ENCODE measurements at places on chromosomes 7 and 10. TPM values are rescaled to one million over a fixed set of nuclear protein-coding genes. Genes with fewer than 3 reads are reported as not detected.

Gene SH2D4B
- total RNA-seq = not detected

Gene WASL
- total RNA-seq = 34.7 TPM

Gene AMZ1
- not detected for total RNA-seq

Gene NODAL
- total RNA-seq = not detected

Gene SKIDA1
- 0.56 TPM for total RNA-seq

Gene PLEKHS1
- not detected for total RNA-seq

Gene GSAP
- 19.0 TPM for total RNA-seq

Gene TNS3
- 33.3 TPM for total RNA-seq

Gene KNDC1
- 2.4 TPM for total RNA-seq

Gene VSTM4
- total RNA-seq = not detected

Gene LIPK
- total RNA-seq = not detected

All from MCF 10A (cell line).